Iris pigment epithelial cell (primary cell): ENCODE measurements at places on chromosomes 7 and 10.

- DNase-seq, result no peak
Measured at GRCh38 chr7:45211958-45212357, 54.4 kb downstream of the RAMP3 start.

GRCh38 chr7:152076940-152077933 is 51.8 kb downstream of the GALNT11 start:
- DNase-seq, result peak; percentile 41

- no peak for DNase-seq
Measured at GRCh38 chr10:12788277-12788676, 213.2 kb downstream of the CCDC3 start.

- no peak for DNase-seq
Measured at GRCh38 chr10:98485959-98486358, 39.2 kb upstream of the HPS1 start.

DNA sequence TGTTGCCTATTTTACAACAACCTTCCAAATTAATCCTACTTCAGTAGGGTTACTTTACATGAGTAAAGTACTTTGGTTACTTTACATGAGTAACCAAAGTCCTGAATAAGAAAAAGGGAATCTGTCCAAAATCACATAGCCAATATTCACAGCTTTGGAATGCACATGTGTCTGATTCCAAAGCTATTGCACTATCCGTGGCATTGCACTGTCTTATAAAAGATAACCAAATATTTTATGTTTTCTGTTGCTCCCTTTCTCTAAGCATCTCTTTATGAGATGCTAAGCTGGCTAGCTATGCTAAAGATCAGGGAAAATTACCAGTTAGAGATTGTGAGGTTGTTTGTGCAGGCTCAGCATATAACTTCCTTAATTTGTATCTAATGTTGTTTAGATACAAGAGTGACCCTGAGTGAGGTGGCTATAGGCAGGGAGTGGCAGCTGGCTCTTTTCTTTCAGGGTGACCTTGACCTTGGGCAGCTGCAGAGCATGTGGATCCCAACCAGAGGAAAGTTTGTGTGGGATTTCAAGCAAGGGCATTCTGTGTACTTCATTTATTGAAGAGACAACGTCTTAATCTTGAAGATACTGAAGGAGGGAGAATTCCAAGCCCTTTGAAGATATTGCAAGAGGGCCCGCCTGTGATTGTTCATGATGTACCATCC is 366.1 kb upstream of the ANKRD30A start:
- peak; percentile 87 for DNase-seq

- DNase-seq, result peak; percentile 83
Measured at GRCh38 chr10:29804025-29804852, 169.5 kb upstream of the SVIL start.

DNA sequence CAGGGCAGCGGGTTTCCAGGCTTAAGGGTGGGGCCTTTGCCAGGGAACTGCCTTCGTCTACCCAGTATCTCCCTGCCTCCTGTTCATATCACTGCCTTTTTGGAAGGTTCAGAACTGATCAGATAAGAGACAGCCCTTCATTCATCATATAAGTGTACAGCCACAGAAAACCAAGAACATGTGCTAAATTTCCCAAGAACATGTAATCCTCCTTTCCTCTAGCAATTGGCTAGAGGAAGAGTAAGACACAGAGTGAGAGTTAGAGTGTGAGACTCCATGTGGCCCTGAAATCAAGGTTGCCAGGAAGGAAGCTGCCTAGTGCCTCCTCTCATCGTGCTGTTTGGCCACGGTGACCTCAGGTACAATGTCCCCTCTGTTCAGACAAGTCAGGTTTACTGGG is 770.9 kb downstream of the TNS3 start:
- peak; percentile 19 for DNase-seq

DNA sequence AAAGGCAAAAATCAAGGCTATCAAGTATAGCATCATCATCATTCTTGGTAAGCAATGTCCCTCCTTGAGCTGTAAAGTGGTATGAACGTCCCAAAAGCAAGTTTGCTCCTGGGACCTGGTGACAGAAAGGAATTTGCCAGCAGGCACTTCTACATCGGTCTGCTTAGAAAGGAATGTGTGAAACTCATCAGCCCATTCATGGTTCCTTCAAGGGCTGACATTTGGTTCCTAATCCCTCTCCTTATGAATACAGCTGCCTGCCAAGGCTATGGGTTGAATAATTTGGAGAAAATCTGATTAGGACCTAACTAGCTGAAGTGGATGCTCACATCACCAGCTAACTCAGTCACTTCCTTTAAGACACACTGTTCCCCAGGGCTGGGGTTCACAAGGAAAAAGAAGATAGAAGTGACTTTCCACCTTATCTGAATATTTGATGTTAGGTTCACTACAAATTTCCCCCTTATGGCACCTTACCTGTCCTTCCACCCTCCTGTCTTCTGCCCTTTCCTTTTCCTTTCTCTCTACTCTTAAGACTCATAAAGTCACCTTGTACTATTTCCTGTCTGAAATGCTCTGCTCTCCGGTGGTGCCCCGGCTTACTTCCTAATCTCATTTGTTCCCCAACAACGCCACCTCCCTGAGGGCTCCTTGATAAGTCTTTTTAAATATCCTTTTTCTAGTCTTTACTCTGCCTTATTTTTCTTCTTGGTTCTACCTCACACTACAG is 187.1 kb downstream of the NPSR1 start:
- DNase-seq, result no peak

- DNase-seq, result no peak
Measured at GRCh38 chr10:8325024-8325980, 270.8 kb downstream of the GATA3 start.
